ENCODE measurements at places on chromosomes 3 and 15.

DNA sequence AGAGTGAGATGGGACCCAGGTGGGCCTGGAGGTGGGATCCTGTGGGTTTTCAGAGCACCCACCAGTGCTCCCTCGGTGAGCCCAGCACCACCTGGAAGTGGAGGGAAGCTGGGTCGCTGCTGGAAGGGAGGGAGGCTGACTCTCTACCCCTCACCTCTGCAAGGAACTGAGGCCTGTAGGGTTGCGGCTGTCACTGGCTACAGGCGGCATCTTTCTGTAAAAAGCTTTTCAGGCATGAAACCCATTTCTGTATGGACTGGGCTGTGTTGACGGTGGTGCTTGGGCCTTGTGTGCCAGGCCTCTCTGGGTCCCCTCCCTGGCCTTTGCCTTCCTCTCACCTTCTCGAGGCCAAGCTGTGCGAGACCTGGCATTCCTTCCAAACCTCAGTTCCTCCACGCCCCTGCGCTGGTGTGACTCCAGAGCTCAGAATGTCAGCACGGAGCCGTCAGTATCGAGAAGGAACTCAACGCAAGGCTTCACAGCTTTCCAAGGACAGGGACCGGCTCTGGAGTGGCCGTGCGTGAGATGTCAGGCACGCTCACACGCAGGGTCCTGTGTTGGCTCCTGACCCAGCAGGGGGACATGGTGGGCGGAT is 16.6 kb downstream of the ABTB1 start:
- no peak for DNase-seq

- no peak for DNase-seq
Observed at GRCh38 chr15:98841419-98841970, 166.1 kb downstream of the PGPEP1L start.

DNA sequence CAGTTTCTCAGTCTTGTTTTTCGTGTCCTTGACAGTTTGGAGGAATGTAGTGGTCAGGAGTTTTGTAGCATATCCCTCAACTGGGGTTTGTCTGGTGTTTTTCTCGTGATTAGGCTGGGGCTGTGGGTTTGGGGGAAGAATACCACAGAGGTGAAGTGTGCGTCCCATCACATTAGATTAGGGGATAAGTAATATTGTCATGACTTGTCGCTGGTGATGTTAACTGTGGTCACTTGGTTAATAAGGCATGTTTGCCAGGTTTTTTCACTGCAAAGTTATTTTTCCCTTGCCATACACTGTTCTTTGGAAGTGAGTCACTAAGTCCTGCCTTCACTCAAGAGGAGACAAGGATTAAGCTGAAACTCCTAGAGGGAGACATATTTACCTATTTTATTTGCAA is 39.1 kb downstream of the PAK2 start:
- no peak for DNase-seq

DNA sequence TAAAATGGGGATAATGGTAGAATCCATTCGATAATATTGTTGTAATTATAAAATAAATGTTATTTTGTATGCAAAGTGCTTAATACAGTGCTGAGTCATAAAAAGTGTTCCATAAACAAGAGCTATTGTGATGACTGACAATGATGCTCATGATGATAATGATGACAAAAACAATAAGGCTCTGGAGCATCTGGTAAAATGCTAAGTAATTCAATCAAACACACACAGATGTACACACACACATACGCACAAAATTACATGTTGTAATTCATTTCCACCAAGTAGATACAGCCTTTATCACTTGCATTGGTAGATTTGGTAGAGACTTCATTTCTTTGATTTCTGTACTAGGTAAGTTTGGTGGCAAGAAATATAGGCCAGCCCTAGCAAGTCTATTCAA is 163.8 kb downstream of the FHIT start:
- DNase-seq, result no peak

- no peak for DNase-seq
Observed at GRCh38 chr15:63349621-63350020, 32.0 kb downstream of the CA12 start.

- peak; percentile 65 for DNase-seq
Observed at GRCh38 chr15:30650012-30650929, 24.3 kb downstream of the ARHGAP11B start.

GRCh38 chr3:72912532-72912931 is 24.7 kb downstream of the GXYLT2 start:
- DNase-seq, result no peak

GRCh38 chr3:197615430-197615829 is 59.7 kb upstream of the BDH1 start:
- no peak for DNase-seq

DNA sequence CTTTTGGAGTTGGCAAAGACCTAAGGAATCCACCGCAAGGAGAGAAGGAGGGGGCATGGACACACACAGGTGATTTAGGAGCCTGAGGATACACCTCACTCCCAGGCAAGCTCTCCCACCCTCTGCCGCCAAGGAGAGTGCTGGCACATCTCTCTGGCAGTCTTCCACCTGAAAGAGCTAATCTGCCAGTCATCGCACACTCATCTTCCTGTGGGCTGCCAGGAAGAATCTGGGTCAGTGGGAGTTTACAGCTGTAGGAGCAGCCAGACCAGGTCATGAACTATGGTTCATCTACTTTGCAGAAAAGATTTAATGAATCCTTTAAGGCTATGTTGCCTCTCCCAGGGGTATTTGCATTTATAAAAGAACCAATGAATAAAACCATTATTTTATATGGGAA is 170.6 kb upstream of the TSC22D2 start:
- DNase-seq, result no peak

DNA sequence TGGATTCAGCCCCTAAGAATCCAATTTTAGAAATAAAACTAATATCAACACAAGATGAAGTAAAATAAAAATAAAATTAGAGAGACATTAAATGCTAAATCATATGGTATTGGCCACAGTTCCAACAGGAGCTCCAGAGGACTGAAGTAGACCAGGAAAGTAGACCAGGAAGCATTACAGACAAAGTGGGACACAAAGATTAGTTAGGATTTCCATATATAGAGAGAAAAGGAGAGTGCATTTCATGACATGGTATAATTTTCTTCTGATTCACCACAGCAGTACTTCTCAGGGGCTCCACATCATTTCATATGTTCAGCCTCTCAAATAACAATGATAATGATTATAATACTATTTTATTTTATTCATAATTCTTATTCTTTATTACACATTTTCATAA is 18.3 kb downstream of the FGF7 start:
- no peak for DNase-seq

GRCh38 chr15:80709542-80709941 is 14.4 kb downstream of the ABHD17C start:
- DNase-seq, result no peak

GRCh38 chr3:11995120-11995519 is 9.1 kb upstream of the SYN2 start:
- DNase-seq, result no peak

GRCh38 chr15:96374499-96374898 is 44.0 kb downstream of the NR2F2 start:
- DNase-seq, result no peak

DNA sequence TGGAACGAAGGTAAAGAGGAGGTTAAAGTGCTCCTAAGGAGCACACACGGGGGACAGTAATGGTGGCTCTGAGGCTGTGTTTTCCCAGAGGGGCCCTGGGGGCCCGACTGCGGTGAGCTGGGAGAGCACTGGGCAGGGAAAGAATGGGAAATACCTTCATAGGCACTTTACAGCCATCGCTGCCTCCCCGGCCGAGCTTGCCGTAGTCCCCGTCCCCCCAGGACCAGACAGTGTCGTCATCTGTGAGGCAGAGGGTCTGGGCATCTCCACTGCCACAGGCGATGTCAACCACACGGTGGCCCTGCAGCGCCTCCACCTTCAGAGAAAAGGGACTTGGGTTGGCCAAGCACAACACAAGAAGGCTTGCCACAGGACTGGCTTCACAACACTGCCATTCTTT is 32.8 kb upstream of the OCA2 start:
- no peak for DNase-seq

- DNase-seq, result no peak
Observed at GRCh38 chr3:172466553-172467130, 18.4 kb upstream of the GHSR start.

GRCh38 chr3:80408030-80408721 is 640.4 kb upstream of the ROBO1 start:
- DNase-seq, result no peak

DNA sequence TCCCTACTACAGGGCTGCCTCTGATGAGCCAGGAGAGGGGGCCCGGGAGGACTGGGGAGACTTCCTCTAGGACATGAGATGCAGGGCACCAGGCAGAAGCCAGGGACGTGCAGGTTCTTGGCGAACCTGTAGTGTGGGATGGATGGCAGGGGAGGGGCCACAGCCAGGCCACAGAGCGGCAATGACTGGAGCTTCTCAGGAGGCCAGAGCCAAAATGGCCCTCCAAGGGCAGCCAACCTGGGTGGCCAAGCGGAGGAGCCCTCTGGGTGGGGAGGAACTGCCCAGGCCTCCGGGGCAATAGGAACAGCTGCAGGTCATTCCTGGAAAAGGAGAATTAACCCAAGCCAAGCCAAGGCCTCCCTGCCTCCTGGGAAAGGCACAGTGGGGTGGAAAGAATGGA is 224.5 kb downstream of the XXYLT1 start:
- no peak for DNase-seq

DNA sequence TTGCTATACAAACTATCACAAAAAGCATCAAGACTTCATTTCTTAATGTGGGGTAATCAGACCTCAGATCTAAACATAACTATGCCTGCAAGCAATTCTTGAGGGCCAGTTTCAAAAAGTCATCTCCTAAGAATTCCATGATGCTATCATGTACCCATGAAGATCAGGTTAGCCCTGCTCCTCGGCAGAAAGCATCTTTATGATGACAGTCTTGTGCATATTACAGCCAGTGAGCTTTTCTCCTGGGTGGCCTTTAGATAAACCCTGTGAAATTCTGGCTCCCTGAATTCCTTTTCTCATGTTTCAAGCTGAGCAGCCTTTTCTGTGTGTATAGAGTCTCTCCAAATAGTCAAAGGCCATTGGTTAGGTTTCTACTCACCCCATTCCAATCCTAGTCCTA is 201.9 kb upstream of the MCTP2 start:
- no peak for DNase-seq

DNA sequence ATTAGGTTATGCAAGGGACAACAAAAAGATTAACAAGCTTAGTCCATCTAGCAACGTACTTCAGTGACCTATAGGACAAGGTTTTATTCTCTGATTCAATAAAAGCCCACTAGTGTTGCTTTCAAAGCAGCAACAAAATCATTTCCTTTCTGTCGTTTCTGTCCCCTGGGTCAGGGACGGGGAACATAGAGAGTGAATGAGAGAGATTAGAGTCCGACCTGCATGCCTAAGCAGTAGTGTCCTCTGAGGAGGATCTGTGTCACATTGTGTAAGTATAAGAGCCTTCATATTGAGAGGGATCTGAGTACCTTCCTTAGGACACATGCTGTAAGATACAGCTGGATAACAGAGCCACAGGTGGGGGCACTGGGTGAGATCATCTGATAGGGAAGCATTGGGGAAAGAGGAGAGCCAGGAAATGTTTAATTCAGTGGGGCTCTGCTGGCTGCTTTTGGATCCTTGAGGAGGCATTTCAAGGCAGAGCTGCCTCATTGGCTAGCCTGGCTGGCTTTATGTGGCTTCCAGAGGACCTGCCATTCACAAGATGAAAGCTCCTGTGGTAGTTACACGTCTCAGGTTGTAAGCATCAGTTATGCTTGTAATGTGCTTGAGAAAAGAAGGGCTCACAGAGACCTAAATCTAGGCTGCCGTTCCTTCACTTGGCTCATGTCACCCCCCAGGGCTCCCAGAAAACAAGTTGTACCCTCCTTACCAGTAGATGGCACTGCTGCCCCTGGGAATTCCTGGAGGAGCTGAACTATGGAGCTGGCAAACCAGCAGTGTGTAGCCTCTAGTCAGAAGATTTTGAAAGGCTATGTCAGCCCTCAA is 2.7 kb downstream of the TMEM108 start:
- peak; percentile 16 for DNase-seq

GRCh38 chr3:124620600-124621063 is 109.6 kb upstream of the UMPS start:
- no peak for DNase-seq

DNA sequence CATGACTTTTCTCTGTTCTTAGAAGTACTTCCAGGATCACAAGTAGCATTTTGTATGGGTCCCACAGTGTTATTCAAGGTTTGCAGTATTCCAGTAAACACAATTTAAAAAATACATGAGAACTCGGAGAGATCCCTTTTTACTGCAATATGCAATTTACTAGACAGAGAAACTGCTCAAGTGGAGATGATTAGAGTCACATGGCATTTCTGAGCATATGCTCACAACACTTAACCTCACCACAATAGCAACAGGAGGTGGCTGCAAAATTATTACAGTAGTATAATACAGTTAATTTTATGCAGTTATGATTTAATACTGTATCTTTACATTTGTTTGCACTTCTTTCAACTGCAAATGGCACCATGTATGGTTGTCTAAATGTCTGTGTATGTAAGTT is 87.5 kb downstream of the PIK3CB start:
- DNase-seq, result no peak

- no peak for DNase-seq
Observed at GRCh38 chr3:48519277-48519643, 15.3 kb upstream of the SHISA5 start.

DNA sequence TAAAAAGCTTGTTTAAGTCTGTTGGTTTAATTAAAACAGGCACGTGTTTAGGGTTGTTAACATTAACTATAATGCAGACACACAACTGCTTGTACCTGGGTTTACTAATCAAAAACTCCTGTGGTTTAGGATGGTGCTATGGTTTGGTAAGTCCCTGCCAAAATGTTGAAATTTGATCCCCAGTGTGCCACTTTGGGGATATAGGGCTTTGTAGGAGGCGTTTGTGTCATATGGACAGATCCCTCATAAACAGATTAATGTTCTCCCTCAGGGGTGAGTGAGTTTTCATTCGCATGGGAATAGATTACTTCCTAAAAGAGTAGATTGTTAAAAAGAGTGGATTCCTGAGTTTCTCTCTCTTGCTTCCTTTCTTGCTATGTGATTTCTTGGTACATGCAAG is 18.7 kb upstream of the GK5 start:
- no peak for DNase-seq

GRCh38 chr3:138371070-138371965 is 22.9 kb downstream of the MRAS start:
- peak; percentile 75 for DNase-seq

DNA sequence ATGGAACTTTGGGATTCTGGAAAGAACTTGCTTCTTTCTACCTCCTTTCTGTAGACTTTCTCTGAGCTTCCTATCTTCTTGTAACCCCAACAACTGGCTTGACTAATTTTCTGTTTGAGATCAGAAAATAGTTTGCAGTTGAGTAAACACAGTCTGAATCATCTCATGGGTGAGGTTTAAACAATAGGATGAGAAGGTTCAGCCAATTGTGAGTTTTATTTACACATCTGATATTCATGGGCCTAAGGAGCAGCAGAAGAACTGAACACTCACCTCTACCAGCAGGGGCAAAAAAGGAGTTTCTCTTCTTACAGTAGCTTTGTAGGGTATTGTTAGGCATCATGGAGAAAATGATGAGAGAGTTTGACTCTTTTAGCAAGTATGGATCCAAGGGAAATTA is 54.2 kb downstream of the DTWD1 start:
- DNase-seq, result no peak

DNA sequence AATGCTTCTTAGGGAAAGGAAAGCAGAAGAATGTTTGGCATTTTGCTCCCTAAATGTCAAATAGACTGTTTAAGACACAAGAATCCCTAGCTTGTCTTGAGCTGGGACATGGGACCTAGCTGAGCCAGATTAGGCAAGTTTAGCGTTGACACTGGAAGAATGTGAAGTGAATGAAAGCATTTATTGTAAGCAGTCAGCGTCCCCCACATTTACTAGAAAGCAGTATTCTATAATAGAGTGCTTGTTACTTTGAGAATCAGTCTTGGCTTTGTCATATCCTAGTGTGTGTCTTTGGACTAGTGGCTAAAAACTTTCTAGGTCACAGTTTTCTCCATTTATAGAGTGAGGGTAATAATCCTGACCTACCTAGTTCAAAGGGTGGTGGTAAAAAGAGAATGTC is 161.6 kb downstream of the ADAMTSL3 start:
- DNase-seq, result no peak
